Lower lobe of right lung (tissue), 2 donors: ENCODE measurements at places on chromosomes 2 and 18.
A peak's percentile ranks its signal among the peaks of the same experiment; 100 is the strongest.

GRCh38 chr18:69158944-69159343 is 241.7 kb upstream of the DOK6 start:
- DNase-seq, result no peak

- DNase-seq, result no peak
Observed at GRCh38 chr2:225531559-225531958, 132.0 kb downstream of the NYAP2 start.

DNA sequence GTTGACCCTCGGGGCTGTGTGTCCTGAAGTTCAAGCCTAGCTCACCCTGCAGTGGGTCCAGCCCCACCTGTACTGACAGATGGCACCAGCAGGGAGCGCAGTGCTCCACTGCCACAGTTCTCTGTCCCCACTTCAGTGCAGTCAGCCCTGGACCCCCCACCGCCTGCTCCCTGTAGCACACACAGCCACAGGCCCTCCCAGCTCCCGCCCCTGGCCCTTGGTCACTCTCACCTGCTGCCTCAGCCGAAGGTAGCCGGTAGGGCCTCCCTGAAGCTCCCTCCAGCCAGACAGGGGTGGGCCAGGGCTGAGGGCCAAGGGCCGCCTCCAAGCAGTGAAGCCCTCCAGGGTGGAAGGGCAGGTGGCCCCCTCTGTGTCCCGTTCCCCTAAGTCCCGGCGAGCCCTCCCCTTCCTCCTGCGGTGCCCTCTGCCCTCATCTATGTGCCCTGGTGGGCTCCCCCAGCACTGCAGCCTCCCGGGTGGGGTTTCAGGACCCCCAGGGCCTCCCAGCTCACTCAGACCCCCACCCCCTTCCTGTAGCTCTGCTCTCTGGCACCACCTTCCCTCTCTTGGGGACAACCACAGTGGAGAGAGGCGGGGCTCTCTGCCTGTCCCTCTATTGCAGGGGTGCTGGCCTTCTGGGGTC is 10.8 kb upstream of the ALPP start:
- DNase-seq, result no peak

DNA sequence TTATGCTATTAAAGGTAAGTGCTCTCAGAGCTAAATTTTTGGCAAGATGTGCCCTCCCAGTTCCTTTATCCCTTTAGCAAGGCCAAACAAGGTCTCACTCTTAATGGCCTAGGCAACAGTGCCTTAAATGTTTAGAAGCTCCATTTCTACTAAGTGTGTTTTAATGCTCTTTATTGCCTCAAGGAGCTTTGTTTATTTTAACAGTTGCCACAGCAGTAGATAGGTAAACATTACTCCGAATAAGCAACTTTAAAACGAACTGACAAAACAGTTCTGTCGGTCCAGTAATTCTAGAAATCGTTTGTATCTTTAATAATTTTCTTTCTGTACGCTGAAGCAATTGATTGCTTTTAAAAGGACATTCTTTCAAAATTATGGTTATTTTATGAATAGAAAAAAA is 74.5 kb downstream of the PIEZO2 start:
- no peak for DNase-seq

- DNase-seq, result no peak
Observed at GRCh38 chr2:589281-590130, 87.7 kb downstream of the TMEM18 start.

- no peak for DNase-seq
Observed at GRCh38 chr18:13163167-13163927, 55.2 kb upstream of the LDLRAD4 start.

- DNase-seq, result no peak
Observed at GRCh38 chr2:223513771-223514455, 88.2 kb downstream of the SCG2 start.

DNA sequence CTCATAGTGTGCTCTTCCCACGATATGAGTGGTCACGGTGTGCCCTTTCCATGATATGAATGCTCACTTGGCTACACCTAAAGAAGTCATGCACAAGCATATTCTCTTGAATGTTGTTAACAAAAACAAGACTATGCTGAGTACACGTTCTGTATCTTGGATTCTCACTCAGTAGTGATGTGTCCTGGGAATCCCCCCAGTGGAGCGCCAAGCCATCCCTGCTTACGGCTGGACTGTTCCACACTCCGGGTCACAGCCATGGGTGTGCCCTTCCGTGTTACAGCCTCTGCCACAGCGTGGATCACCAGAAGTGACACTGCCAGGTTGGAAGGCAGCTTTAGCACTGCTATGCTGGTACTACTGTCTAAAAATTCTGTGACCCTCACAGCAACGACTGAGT is 59.1 kb downstream of the TPO start:
- DNase-seq, result no peak

GRCh38 chr18:63002803-63003445 is 287.6 kb downstream of the PHLPP1 start:
- DNase-seq, result no peak

- no peak for DNase-seq
Observed at GRCh38 chr2:201709747-201710146, 11.3 kb upstream of the MPP4 start.

- no peak for DNase-seq
Observed at GRCh38 chr2:47259829-47260228, 104.7 kb upstream of the STPG4 start.

GRCh38 chr2:197515315-197515738 is 539 bp upstream of the MOB4 start:
- no peak for DNase-seq

- no peak for DNase-seq
Observed at GRCh38 chr2:63926815-63927214, 85.1 kb downstream of the UGP2 start.

GRCh38 chr2:88828397-88829137 is 137.1 kb downstream of the RPIA start:
- peak; percentile 48 for DNase-seq

DNA sequence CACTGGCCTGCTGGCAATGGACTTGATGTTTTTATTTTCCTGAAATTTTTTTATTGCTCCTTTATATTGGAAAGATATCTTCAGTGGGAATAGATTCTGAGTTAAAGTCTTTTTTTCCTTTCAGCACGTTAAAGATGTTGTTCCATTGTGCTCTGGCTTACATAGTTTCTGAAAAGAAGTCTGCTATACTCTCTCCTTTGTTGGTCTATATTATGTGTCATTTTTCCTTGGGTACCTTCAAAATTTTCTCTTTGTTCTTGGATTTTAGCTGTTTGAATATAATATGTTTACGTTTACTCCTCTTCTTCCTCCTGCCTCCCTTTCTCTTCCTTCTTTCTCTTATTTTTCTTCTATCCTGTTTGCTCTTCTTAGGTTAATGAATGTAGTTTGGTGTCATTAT is 105.5 kb downstream of the CAPN13 start:
- no peak for DNase-seq

DNA sequence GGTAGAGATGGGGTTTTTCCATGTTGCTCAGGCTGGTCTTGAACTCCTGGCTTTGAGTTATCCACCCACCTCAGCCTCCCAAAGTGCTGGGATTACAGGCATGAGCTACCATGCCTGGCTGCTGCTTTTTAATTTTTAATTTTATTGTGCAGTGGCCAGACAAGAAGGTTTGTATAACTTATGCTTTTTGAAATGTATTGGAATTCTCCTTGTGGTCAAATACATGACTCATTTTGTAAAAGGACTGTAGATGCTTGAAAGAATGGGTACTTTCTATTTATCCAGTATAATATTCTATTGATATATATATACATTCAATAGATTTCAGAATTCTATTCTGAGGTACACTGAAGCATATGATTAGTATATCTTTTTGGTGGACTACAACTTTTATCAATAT is 82.6 kb upstream of the ST3GAL5 start:
- no peak for DNase-seq

GRCh38 chr2:20542746-20543468 is 96.0 kb downstream of the RHOB start:
- DNase-seq, result no peak

DNA sequence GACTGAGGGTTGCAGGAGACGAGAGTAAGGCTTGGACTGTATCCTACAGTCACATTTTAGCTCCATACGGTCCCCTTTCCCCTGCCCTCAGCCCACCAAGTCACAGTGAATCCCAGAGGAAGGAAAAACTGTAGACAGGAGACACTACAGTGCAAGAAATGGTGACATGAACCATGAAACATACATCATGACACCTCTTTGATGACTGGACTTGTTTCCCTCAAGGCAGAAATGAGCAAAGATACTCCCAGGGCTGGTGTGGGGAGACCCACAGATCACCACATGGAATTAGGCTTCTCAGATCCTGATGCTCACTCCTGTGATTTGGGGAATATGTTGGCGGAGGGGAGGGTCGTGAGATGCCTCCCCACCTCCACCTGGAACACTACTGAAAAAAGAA is 48.2 kb upstream of the SPP2 start:
- DNase-seq, result no peak

- no peak for DNase-seq
Observed at GRCh38 chr2:56871644-56872043, 687.9 kb downstream of the CCDC85A start.

DNA sequence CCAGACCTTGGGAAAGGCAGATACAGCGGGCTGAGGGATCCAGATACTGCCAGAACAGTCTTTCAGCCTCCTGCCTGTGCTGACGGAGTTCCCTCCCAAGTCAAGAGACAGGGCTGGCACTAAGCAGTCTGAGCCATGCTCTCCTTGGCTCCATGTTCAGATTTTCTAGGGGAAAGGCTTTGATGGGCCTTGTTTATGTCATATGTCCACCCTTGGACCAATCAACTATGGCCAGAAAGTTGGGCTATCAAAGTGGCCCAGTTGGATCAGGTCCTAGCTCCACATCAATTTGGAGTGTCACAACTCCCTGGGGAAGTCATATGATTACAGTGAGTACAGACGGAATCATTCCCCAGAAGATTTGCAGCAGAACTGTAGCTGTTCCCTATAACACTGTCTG is 152.0 kb downstream of the GREB1L start:
- DNase-seq, result no peak

GRCh38 chr2:126793885-126794613 is 104.6 kb upstream of the TEX51 start:
- DNase-seq, result no peak

DNA sequence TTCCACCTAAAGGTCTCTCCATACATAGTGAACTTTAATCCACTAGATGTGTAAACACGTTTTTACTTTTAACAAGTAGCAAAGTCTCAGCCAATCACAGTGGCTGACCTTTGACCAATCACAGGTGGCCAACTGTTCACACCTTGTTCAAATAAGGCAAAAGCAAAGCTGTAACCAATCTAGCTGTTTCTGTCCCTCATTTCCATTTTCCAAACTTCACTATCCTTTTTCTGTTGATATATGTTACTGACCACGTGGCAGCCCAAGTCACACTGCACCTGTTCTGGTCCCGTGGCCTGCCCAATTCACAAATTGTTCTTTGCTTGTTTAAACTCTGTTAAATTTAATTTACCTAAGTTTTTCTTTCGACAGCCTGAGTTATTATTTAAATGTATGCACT is 393.5 kb upstream of the NETO1 start:
- DNase-seq, result no peak

GRCh38 chr2:54881759-54882158 is 158.3 kb downstream of the EML6 start:
- DNase-seq, result no peak

DNA sequence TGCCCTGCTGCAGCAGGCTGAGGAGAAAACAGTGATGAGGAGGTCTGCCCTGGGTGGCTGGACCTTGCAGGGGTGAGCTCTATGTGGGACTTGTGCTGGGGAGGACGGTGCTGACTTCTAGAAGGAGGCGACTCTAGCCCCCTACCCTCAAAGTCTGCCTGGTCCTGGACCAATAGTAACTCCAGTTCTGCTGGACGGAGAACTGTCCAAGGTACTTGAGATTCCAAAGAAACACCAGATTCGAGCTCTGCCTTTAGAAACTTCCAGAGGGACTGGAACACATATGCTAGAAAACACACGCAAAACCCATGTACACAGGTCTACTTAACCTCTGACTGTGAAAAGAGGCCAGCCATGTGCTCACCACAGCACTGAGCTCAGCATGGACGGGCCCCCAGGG is 260.6 kb downstream of the TWIST2 start:
- no peak for DNase-seq

DNA sequence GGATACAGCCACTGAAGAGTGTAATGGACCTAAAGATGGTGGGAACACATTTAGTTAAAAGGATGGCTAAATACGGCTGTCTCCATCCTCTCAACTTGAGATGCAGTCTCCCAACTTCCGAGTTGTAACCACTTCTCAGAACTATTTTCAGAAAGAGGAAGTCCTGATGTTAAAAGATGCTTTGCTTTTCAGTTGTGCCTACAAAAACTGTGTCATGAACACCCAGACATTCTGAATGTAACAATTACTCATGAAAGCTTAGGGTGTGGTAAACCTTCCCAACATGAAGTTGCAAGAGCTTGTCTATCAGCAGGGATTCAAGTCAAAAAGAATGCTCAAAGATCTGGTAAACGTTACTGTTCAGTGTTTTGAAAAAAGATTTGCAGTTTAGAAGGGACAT is 147.9 kb downstream of the DOCK10 start:
- DNase-seq, result no peak

GRCh38 chr2:106098081-106098480 is 96.0 kb downstream of the UXS1 start:
- DNase-seq, result no peak

DNA sequence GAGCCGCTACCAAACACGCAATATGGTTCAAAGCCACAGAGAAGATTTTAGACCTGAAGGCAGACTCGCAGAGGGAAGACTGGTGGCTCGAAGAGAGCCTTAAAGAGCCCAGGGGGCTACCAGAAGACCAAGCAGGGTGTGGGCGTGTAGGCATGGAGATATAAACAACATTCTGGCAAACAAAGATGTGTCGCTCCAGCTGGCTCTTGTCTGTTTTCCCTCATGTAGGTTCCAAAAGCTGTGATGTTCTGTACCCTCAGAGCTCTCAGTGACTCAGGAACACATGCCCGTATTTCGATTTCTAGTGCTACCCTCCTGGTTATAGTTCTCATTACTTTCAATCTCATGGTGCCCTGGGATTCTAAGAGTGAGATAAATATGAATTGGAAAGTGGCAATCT is 44.5 kb downstream of the DOCK10 start:
- no peak for DNase-seq

GRCh38 chr2:52936029-52936428 is 831.6 kb upstream of the CHAC2 start:
- DNase-seq, result no peak

DNA sequence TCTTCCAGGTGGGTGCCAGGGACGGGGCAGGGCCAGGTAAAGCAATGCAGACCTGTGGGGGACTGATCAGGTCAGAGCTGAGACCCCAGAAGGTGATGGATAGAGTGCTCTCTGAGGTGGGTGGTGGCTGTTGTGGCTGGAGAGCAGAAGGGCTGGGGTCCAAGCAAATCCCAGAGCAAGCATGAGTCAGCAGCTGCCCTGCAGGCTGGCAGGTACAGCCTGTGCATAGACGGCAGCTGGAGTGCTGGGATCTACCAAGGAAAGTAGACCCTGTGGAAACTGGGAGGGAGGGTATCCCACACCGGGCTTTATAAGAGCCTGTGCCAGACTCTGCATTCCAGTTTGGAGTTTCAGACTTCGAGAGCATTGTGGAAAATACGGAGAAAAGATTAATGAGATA is 663 bp downstream of the TRIM54 start:
- no peak for DNase-seq

- DNase-seq, result no peak
Observed at GRCh38 chr2:46276642-46277041, 20.6 kb upstream of the EPAS1 start.
